ENCODE measurements at places on chromosomes 7 and 10.

DNA sequence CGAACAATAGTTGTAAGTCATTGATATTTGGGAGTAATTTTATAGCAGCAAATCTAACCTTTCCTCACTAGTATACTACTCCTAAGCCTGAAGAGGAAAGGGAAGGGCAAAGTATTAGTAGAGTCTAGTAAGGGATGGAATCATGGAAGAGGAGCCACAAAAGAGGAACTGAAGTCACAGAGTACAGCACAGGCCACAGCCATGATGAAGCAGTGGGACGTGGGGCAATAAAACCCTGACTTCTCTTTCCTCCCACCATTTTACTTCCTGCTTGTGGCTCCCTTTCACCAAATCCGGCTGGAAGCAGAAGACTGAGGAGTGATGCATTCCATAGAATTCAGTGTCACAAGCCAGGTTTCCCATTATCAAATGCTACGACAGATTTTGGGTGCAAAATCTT lies 58.7 kb downstream of the CABCOCO1 start:
- DNase-seq = no peak

GRCh38 chr7:55019191-55019690 lies 424 bp downstream of the EGFR start:
- DNase-seq = no peak

GRCh38 chr7:157926521-157927150 lies 589.8 kb downstream of the DNAJB6 start:
- DNase-seq = no peak

GRCh38 chr10:68096913-68097516 lies 12.3 kb upstream of the MYPN start:
- DNase-seq = no peak

GRCh38 chr7:140669352-140669751 lies 3.4 kb upstream of the ADCK2 start:
- DNase-seq = no peak

- no peak for DNase-seq
Observed at GRCh38 chr7:137681657-137682562, 164.9 kb downstream of the DGKI start.

DNA sequence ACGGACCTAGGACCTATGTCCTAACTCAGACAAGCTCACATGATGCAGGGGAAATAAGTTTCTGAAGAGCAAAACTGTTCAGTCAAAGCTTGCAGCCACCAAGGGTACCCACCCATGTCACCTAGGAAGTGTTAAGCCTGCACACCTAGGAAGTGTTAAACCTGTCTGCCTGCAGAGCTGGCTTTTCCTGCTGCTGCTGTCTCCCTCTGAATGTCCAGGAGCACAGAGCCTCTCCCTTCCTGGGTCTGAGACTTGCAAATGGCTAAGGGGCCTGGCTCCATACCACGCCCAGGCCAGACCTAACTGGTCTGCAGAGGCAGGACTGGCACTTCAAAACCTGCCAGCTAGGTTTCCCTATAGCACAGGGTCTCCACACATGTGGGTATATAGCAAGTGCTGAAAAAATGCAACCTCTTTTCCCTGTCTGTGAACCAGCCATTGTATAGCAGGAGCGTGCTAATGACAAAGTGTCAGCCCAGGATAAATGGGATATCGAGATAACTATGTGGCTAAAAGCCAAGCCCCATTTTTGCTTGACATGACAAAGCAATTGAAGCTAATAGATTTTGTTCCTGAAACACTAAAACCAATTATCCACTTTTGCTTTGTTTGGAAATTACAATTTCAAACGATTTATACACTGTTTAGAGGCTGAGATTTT lies 1.5 kb downstream of the GDF2 start:
- no peak for DNase-seq

DNA sequence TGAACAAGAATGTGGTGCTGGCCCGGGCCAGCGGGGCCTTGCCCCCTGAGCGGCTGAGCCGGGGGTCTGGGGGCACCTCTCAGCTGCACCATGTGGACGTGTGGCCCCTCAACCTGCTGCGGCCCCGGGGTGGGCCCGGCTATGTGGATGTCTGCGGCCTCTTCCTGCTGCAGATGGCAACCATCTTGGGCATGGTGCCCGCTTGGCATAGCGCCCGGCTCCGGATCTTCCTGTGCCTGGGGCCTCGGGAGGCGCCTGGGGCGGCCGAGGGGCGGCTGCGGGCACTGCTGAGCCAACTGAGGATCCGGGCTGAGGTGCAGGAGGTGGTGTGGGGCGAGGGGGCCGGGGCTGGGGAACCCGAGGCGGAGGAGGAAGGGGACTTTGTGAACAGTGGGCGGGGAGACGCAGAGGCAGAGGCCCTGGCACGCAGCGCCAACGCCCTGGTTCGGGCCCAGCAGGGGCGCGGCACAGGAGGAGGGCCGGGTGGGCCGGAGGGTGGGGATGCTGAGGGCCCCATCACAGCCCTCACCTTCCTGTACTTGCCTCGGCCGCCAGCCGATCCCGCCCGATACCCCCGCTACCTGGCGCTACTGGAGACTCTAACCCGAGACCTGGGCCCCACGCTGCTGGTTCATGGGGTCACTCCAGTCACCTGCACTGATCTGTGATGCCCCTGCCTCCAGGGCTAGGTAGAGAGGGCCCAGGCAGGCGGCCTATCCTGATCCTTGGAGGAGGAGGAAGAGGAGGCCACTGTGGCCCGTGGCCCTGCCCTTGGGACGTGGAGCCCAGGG lies 1.1 kb upstream of the TRIP6 start:
- DNase-seq = no peak

DNA sequence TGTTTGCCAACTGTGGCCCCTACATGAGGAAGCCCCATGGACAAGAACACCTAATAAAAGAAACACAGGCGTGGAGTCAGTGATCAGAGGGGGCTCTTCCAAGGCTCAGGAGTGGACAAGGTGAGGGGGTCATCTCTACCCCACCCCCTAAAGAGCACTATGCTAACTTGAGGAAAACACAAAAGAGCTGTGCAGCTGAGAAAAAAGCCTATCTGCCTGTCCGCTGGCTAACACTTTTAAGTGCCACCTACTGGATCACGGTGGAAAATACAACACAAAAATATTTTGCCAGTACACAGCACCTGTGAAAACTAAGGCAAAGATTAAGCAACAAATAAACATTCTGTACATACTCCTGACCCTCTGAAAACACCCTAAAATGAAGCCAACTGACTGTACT lies 53.1 kb upstream of the COBL start:
- no peak for DNase-seq

DNA sequence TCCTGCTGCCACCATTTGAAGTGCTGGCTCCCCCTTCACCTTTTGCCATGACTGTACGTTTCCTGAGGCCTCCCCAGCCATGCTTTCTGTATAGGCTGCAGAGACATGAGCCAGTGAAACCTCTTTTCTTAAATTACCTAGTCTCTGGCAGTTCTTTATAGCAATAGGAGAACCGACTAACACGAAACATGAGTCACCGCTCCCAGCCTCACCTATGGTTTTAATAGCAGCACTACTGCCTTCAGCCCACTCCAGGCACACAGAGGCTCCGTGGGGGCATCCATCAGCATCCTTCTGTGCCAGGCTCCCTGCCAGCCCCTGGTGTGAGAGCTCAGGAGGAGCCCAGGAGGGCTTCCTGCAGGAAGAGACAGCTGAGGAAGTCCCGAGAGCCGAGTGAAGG lies 5.5 kb upstream of the ZNF316 start:
- no peak for DNase-seq

DNA sequence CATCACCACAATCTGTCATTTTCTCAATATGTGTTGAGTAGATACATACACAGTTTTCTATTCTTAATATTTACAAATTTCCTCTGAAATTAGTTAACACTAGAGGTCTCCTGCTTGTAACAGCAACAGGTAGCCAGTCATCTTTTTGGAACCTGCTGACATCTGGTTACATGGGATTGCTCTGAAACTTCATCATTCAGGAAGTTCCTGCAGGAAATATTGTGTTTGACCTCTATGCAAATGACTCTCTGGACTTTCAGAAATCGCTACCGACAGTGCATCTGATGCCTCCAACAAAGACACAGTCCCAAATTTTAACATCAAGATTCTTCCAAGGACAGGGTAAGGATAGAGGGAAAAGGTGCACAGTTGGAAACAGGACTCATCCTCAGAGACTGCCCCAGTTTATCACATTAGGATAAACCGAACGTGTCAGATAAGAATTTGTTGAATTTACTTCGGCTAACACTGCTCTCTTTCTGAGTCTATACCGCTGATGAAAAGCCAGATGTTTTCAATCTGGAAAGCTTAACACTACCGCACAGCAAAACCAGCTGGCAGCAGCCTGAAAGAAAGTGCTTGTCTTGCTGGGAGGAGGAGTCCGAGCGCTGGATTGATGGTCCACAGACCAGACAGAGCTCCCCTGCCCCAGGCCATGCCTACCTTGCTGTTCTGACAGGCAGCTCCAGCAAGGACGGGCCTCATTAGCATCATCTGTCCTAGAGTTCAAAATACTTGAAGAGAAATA lies 633.4 kb downstream of the PARD3 start:
- no peak for DNase-seq

DNA sequence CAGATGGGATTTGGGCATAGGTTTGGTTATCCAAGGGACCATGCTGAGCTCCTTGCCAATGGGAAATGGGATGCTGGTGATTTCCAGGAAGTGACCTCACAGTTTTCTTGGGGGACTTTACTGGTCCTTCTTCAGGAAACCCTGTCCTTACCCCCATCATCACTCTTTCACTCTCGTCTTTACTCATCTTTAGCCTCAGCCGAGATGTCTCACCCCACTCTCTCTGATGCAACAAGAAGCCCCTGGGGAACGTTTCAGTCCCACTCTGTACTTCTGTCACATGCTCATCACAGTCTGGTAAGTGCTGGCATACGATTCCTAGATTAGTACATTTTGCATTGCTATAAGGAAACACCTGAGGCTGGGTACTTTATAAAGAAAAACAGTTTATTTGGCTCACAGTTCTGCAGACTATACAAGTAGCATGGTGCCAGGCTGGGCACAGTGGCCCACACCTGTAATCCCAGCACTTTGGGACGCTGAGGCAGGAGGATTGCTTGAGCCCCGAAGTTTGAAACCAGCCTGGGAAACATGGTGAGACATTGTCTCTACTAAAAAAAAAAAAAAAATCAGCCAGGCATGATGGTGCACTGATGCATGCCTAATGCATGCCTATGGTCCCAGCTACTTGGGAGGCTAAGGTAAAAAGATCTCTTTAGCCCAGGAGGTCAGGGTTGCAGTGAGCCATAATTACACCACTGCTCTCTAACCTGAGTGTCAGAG lies 63.5 kb upstream of the VKORC1L1 start:
- DNase-seq = no peak

DNA sequence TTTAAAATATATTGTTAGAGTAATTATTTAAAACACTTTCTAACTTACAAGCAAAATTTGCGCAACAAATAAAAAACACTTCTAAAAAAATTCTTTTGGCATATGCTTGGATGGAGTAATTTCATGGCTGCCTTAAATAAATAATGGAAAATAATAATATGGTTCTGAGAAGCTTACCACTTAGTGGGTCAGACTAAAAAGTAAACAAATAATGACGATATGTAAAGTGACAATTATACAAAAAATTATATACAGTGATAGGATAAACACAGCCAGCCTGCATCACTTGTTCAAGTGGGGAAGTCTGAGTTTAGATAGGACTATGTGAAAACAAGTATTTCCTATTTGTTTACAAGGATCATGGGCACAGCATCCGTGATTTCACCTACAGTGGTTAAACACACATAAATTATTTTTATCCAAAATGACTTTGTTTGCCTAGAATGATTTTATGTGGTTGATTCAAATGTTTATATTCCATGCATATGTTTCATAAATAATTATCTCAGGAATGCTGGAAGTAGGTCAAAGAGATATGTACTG lies 141.7 kb upstream of the SEMA3D start:
- no peak for DNase-seq

GRCh38 chr10:126459878-126460481 lies 71.7 kb upstream of the ADAM12 start:
- no peak for DNase-seq

DNA sequence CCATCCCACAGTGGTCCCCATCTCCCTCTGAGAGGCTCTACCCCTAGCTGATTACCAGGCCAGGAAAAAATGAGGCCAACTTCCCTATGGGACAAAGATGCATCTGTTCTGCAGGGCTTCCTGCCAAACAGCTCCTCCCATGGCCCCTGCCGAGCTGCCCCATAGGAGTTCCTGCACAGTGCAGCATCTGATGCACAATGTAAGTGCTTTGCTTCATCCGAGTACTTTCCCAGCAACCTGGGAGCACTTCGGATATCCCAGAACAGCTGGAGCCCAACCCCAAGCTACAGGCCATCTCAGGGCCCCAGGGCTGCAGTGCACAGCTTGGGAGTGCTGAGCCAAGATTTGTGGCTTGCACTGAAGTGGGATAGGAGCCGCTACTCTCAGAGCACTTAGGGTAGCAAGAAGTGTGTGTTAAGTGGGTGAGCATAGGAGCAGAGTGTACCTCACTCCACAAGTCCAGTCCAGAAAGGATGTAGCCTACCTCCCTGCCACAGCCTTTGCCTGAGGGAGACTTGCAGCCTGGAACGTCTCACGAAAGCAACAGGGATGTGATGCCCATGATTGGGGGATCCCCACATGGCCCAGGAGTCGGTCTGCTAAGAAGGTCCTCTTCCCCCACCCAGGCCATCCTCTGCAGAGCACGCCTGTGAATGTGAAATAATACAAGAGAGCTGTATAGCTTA lies 209.6 kb upstream of the VWC2 start:
- DNase-seq = no peak

DNA sequence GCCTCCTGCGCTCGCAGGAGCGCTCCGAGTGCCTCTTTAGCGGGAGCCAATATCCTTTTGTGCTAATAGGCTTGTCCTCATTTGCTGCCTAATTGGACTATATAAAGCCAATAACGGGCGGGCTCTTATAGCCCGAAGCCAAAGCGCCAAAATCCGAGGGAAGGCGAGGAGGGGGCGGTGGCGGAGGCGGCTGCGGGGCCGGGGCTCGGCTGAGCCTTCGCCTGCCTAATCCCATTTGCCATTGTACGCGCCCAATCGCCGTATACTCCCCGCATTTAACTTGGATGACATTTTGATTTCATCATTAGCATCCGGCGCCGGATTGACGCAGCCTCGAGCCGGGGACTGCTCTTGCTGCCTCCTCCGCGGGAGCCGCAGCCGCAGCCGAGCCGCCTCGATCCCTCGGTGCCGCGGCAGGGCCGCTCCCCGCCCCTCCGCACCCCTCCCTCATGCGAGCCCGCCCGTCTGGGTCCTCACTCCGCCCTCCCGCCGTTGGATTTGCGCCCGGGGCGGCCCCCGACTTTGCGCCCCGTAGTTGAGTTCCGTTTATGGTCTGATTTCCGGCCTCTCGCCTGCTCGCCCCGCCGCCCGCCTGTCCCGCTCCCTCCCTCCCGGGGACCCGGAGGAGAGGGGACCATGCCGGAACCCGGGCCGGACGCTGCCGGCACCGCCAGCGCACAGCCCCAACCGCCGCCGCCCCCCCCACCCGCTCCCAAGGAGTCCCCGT lies at the start of gene HMX3:
Gene HMX3, plus strand, starts transcription at position 556 of the 727 bp plus-strand sequence. Its CDS starts 81 bp downstream, at position 637.
- no peak for DNase-seq

GRCh38 chr10:45404087-45404769 lies 30.2 kb downstream of the ALOX5 start:
- DNase-seq = no peak

GRCh38 chr7:95209788-95210187 lies 114.5 kb downstream of the PON1 start:
- DNase-seq = no peak

GRCh38 chr10:59830601-59831259 lies 75.6 kb downstream of the CCDC6 start:
- DNase-seq = no peak
